ENCODE measurements at places on chromosomes 7 and 10.

GRCh38 chr10:72254813-72255568 is 18.7 kb upstream of the DDIT4 start:
- peak; percentile 78 for DNase-seq

GRCh38 chr7:101686030-101686429 is 56.9 kb upstream of the MYL10 start:
- no peak for DNase-seq

- no peak for DNase-seq
Observed at GRCh38 chr10:78359640-78360091, 326.0 kb downstream of the RPS24 start.

- no peak for DNase-seq
Observed at GRCh38 chr7:80981405-80981804, 62.6 kb upstream of the SEMA3C start.

- no peak for DNase-seq
Observed at GRCh38 chr7:111380945-111381344, 181.3 kb downstream of the IMMP2L start.
